ENCODE measurements at places on chromosomes 5 and 9.

DNA sequence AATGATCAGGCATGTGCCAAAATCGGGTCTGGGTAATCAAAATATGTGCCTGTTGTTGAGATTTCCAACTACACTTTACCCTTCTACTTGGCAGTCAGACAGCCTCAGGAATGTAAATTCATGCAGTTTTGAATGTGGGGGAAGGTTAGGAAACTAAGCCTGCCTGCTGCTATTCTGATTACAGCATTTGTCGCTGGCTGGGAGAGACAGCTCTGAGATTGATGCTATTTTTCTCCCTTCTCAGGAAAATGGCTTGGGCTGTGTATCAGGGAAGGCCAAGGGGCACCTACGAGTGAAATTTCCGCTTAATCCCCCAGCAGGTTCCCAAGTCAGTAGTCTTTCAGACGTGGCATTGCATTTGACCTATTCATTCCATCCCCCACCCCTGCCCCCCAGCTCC, 3.6 kb upstream of the RGS7BP start:
- DNase-seq = no peak

DNA sequence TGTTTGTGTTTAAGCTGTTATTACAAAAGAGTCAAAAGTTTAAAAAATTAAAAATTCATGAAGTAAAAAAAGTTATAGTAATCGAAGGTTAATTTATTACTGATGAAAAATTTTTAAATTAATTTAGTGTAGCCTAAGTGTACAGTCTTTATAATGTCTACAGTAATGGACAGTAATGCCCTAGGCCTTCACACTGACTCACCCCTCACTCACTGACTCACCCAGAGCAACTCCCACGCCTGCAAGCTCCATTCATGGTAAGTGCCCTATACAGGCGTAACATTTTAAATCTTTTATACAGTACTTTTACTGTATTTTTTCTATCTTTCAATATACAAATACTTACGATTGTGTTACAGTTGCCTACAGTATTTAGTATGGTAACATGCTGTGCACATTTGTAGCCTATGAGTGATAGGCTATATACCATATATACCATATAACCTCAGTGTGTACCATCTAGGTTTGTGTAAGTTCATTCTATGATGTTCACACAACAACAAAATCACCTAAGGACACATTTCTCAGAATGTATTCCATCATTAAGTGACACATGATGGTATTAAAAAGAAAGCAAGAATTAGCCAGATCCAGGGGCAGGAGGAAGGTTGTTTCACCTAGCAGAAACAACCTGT, 40.1 kb downstream of the DCAF10 start:
- no peak for DNase-seq

DNA sequence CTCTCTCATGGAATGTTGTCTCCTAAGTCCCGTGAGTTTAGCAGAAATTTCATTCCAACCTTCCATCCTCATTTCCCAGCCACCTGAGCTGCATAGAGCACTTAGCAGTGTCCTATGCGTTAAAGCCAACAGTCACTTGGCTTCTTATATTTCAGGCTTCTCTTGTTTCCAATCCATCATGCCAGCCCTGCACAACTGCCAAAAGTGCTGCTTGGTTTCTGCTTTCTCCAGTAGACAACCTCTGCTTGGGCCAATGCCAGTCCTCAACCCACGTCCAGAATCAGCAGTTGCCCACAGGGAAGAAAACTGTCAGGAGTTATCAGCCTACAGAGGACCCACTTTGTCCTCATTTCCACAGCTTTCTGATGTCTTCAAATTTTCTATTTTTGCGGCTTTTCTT, 42.5 kb downstream of the KCNIP1 start:
- DNase-seq = no peak

GRCh38 chr9:92360083-92360482, 34.3 kb downstream of the CENPP start:
- no peak for DNase-seq

DNA sequence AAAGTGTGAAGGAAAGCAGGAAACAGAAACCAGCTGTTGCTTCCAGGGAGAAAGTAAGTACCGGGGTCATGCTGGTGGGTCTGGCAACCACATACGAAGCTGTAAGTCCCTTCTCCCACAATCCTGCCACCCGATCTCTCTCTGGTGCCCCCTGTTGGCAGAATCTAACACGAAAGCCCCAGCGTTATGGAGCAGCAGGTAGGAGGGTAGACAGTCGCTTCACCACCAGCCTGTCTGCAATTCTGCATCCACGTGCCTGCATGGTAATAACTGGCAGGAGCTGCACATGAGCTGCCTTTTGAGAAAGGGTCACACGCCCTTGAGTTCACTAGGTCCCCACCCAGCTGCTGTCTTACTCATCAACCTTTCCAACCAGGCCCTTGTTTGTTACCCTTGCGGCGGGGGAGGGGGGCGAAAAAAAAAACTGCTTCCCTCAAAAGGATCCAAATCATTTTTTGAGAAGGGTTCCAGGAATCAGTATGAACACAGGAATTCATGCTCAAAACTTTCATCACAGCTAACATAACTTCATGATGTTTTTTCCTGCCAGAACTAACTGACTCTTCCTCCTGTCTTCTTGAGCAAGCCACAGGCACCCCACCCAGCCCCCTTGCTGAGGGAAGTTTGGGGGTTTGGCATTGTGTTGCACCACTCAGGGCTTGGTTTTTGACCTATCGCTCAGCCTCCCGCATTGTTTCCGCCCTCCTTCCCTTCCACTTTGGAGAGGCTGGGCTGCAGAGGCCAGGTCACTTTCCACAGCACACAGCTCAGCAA, 19.6 kb upstream of the TMEM252 start:
- no peak for DNase-seq

DNA sequence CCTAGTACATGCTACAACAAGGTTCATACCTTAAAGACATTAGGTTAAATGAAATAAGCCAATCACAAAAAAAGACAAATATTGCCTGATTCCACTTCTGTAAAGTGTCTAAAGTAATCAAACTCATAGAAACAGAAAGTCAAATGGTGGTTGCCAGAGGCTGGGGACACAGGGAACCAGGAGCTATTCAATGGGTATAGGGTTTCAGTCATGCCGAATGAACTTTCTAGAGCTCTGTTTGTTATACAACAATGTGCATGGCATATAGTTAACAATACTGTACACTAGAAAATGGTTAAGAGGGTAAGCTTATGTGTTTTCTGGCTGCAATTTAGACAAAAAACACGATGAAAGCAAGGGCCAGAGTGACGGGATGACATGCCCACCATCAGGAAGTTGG, 70.8 kb upstream of the EGFLAM start:
- no peak for DNase-seq

- no peak for DNase-seq
Observed at GRCh38 chr9:6068983-6069382, 53.6 kb upstream of the RANBP6 start.

DNA sequence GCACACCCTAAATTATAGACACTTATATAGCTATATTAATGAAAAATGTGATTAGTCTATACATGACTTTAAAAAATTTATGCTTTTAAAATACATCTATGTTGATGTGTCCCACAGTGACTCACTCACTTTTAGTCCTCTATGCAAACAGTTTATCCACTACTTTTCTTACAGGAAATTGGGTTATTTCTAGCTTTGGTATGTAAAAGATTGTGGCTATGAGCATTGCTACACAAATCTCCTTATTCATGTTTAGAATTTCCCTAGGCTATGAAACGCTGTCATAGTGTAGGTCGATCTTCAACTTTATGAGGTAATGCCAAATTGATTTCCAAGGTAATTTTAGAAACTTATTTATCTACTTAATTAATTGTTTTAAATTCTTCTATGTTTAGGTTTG, 687.4 kb downstream of the PRR16 start:
- DNase-seq = no peak

GRCh38 chr9:83971485-83971884, 8.5 kb downstream of the HNRNPK start:
- DNase-seq = no peak

DNA sequence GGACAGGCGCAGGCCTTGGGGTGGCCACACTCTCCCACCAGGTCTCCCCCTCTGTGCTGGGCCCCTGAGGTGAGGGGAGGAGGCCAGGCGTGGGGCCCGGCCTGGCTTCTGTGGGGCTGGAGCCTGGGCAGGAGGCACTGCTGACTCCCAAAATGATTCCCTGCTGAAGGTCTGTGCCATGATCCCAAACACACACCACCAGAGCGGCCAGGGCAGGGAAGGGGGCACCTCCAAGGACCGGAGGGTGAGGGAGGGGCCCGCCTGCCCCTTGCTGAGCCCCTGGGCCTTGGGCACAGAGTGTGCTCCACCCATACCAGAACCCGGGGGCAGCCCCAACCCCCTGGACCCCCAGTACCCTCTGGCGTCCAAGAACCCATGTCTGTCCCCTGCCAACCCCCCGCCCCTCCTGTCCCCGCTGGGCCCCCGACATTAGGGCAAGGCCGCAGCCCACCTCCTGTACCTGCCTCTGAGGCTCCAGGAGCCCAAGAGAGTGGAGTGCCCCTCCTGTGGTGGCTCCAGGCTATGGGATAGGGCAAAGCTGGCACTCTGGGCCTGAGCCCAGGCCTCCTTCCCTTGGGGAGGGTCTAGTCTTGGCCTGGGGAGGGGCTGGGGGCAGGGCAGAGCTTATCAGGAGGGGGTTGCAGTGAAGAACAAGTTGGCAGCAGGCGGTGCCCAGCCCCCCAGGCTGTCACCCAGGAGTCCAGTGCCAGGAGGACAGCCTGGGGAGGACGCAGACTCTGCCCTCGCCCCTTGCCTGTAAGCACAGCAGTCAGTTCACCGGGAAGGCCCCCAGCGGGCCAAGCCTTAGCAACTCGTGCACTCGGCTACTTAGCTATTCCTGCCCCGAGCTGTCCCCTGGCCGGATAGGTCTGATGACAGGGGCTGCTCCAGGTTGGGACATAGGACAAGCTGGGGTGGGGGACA, 2.6 kb upstream of the EGFL7 start:
- no peak for DNase-seq

GRCh38 chr5:65647941-65648340, 23.1 kb downstream of the SHLD3 start:
- peak; percentile 2 for DNase-seq

DNA sequence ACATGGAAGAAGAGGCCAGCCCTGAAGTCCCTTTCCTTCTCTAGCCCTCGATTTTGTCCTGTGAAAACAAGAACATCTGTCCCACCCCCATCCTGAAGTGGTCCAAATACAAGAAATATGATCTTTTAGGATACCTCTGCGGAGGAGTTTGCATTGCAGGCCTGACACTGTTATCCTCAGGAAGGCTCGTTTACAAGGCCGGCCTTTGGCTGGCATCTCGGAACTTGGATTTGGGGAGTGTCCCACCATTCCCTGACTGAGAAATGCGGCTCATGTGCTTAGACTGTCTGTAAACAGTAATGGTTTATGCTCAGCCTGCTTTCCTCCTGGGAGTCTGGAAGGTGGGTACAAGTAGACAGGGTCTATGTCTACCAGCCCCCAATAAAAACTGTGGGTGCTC, 26.4 kb downstream of the WHRN start:
- DNase-seq = no peak

DNA sequence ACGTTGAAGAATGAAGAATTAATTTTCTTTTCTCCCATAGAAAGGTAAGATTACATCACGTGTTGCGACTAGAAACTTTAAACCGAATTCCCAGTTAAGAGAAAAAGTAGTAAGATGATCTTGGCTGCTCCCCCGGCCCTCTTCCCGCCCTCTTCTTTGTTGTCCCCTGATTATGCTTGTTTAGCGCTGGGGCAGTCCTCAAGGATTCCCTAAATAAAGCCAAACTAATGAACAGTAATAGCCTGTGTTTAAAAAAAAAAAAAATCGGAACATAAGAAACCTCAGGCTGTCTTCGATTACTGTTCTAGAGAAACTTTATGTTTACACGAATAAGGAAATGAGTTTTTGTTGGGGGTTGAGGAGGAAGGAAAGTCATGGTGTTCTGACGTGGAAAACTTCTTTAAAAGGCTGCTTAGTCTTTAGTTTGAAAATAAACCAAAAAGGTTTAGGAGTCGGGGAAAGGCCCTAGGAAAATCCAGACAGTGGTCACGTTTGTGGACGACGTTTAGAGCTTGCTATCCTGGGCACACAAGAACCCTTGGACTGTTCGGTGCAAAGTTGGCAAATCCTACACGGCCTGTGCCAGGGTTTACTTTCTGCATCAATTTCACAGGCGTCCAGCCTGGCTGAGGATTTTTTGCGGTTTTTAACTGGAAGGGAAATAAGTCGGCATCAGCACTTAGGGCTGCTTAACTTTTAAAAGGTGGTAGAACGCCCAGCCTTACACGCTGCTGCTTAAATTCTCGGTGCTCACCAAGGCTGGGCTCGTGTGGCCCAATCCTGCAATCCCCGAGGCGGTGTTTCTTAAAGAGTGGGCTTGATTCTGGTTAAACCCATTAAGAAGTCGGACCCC, 1.1 kb upstream of the MAT2B start:
- DNase-seq = peak; percentile 45

DNA sequence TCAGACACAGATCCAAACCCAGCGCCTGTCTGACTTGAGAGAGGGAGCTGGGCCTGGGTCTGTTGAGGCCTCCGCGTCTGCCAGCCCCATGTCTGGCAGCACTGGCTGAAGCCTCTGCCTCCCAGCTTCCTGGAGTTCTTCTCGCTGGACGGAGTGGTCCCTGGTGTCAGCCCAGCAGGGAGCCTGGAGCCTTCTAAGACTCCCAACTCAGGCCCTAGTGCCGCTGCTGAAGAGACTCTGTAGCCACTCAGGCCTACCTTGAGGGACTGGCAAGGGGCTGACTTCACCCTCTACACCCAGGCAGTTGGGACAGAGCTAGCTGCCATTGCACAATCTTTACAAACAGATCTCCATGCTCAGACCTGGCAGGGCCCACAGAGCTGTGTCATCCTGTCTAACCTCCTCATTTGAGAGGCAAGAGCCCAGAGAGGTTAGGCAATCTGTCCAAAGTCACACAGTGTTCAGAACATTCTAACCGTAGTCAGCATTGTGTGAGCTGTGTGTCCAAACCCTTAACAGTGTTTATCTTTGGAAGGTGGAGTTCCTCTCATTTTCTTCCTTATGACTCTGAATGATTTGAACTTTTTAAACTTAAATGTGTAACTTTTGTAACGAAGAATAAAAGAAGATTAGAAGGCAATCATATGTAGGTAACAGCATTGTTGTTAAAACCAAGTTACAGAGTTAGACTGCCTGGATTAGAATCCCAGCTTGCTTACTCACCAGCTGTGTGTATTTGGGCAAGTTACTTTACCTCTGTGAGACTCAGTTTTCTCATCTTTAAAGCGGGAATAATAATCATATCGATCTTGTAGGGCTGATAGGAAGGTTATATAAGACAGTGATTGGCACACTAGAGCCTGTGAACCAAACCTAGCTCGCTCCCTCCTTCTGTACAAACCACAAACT, 4.6 kb upstream of the DUSP1 start:
- DNase-seq = no peak

Measured in osteoblast (primary cell).